H9 (cell line): ENCODE measurements at places on chromosomes 12 and 14. TPM values are rescaled to one million over a fixed set of nuclear protein-coding genes. Genes with fewer than 3 reads are reported as not detected.

GRCh38 chr14:68952531-68953195, 26.4 kb downstream of the ACTN1 start:
- no peak for DNase-seq
- peaks cover 9% of the 10 kb centered on the region; the same call in 1 of the 2 replicates for H3K4me1 ChIP-seq
- no peak overlapping the region for H3K27ac ChIP-seq
- H3K4me3 ChIP-seq, result no peak overlapping the region

DNA sequence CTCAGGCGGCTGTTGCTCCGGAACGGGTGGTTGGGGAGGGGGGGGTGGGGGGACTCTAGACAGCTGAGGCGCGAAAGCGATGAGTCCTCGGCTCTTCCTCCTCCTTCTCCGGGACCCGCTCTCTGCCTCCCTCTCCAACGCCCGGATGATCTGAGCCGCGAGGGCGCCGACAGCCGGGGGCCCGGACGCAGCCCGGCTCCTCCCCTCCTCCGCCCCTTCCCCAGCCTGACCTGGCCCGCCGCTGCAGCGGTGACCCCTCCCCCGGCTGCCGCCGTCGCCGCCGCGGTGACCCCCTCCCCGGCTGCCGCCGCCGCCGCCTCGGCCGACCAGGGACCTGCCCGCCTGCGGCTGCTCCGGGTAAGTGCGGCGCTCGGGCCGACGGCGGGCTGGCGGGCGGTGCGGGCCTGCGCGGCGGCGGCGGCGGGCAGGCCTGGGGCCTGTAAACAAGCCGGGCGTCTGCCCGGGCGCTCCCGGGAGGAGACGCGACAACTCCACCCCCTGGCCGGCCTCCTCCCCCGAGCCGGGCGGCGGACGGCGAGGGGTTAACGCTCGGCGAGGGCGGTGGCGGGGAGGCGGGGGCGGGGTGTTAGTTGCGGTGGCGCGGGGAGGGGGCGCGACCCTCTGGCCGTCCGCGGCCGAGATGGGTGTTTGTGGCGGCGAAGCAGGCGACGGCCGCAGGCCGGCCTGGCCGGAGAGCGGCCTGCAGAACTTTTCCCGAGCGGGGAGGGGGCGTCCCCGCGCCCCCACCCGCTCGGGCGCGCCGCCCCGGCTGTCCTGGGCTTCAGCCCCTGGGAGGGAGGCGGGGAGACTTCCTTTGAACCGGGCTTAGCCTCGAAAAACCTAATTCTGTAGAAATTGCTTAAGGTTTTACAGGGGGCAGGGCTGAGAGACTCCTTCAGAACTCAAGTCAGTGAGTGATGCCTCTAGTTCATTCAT, 568 bp downstream of the PPM1A start:
- H3K4me3 ChIP-seq, result peak overlapping the region; percentile 84
- H3K36me3 ChIP-seq, result peaks cover 2% of the 10 kb centered on the region; the same call in 2 of the 3 replicates
- H3K27ac ChIP-seq, result peak overlapping the region; percentile 43
- H3K27me3 ChIP-seq, result no peaks in the 10 kb centered on the region
- DNase-seq, result peak; percentile 80

- no peak for DNase-seq
- no peak overlapping the region for H3K27ac ChIP-seq
- H3K27me3 ChIP-seq, result no peaks in the 10 kb centered on the region
- no peaks in the 10 kb centered on the region; the same call in 2 of the 3 replicates for H3K36me3 ChIP-seq
- H3K4me3 ChIP-seq, result no peak overlapping the region
- no peaks in the 10 kb centered on the region for H3K4me1 ChIP-seq
Measured at GRCh38 chr14:25843481-25844470, 754.1 kb downstream of the NOVA1 start.

DNA sequence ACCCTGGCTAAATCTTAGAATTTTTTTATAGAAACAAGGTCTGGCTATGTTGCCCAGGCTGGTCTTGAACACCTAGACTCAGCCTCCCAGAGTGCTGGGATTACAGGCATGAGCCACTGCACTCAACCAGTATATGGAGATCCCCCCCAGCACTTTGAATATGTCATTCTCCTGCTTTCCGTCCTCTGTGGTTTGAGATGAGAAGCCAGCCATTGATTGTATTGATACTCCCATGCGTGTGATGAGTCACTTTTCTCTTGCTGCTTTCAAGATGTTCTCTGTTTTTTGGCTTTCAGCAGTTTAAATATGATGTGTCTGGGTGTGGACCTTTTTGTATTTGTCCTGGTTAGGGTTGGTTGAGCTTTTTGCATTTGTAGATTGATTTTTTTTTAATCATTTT, 75.2 kb upstream of the DNM1L start:
- H3K4me3 ChIP-seq, result no peak overlapping the region; the same call in 2 of the 3 replicates
- no peak for DNase-seq
- H3K36me3 ChIP-seq, result peaks cover 60% of the 10 kb centered on the region
- H3K27me3 ChIP-seq, result no peaks in the 10 kb centered on the region

DNA sequence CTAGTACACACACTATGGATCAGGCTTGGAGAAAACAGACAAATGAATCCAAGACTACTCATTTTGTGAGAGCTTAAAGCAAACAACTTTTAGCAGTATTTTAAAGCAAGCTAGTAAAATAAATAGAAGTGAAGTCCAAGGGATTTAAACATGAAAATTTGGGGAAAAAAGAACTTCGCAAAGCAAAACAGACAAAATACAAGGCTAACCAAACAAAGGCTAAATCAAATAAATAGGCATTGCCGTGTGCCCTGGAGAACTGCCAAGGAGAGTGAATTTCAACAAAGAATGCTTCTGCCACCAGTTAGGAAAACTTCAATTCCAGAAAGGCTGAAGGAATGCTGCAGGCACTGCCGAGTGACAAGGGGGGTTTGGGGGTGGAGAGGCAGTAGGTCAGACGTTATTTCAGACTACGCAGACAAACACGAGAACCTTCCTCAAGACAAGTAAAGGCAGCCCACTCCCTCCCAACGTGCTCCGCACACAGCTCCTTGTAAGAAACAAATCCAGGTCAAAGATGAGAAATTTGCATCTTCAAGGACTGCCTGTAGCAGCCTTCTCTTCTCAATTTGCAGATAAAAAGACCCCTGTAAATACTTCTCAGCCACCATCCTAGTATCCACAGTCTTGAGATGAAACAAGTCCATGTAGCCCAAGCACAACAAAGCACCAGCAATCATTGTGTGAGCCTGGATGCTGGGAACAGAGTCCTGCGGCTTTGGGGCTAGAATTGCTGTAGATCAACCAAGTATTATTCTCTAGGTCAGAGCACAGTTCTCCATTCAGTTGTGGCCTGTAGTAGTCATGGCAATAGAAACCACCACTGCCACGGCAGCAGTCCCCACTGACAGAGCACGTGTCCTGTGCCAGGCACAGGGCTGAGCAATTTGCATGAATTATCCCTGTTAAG, 43.3 kb downstream of the EFCAB11 start:
- H3K27me3 ChIP-seq, result no peaks in the 10 kb centered on the region
- H3K4me1 ChIP-seq, result peaks cover 6% of the 10 kb centered on the region; the same call in 1 of the 2 replicates
- DNase-seq, result peak; percentile 59
- H3K27ac ChIP-seq, result no peak overlapping the region
- H3K36me3 ChIP-seq, result no peaks in the 10 kb centered on the region

- H3K27ac ChIP-seq, result no peak overlapping the region
- H3K4me1 ChIP-seq, result no peaks in the 10 kb centered on the region
- no peaks in the 10 kb centered on the region for H3K27me3 ChIP-seq
- H3K4me3 ChIP-seq, result no peak overlapping the region
Measured at GRCh38 chr14:84856751-84857534, 673.0 kb upstream of the FLRT2 start.

SMIM41 gene
- total RNA-seq, result not detected in 2 replicates

ERP27 gene
- not detected in 2 replicates for total RNA-seq
